ENCODE measurements at places on chromosomes 12 and 14.

DNA sequence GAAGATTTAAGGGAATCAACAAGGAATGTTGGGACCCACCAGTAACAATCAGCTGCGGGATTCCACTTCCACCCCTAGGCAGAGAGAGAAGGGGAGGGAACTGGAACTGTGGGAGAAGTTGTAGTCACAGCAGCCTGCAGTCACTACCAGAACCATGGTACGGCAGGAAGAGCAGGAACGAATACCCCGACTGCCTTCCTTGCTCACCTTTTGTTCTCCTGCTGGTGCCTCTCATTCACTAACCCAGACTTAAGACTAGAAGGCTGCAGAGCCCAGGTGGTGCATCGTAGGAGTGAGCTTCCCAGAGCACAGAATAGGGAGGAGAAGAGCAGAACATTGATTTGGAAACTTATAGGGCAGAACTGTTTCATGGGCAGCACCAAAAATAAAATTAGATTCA is 154.2 kb downstream of the DYRK2 start:
- no peak for DNase-seq

GRCh38 chr12:70002097-70002911 is 177.3 kb downstream of the MYRFL start:
- DNase-seq = no peak

GRCh38 chr12:92649511-92650227 is 53.1 kb upstream of the PLEKHG7 start:
- peak; percentile 92 for DNase-seq

GRCh38 chr12:3140284-3140683 is 63.1 kb downstream of the TSPAN9 start:
- no peak for DNase-seq

DNA sequence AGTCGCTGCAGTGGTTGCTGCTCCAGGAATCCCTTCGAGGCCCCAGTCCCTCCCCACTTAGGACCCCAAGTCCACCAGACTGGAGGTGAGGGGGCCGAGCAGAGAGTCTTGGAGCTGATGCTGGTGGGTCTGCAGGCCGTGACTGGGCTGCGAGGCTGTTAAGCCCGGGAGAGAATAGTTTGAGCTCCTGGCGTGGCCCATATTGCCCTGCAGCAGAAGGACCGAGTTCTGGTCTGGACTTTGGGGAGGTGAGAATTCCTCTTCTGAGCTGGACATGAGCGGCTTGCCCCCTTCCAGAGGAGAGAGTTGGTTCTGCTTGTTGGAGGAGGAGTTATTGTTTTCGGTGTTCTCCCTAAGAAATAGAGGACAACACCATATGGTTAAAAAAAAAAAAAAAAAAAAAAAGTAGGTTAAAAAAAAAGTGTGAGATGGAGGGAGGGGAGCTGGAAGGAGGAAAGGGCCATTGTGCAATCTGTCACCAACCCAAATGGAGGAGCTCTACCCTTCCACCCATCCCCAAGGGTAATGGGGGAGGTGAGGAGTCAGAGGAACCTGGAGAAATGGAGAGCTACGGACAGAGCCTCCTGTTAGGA is 3.0 kb downstream of the SIX1 start:
- DNase-seq = peak; percentile 44

DNA sequence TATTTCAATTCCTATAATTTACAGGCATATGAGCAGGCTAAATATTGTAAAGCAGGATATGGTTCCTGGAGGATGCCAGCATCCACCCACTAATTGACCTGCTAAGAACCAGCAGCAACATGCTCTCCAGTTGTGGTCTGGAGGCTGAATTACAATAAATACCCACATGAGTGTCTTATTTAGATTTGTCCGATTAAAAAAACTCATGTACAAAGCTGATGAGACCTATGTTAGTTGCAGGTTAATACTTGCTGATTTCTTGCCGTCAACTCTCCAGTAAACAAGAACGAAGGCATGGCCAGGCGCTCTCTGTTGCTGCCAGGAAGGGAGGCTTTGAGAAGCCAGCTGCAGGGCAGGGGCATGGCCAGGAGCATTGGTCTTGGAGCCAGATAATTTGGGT is 169.3 kb upstream of the PRICKLE1 start:
- DNase-seq = no peak

- DNase-seq = no peak
Measured at GRCh38 chr14:100589071-100589759, 2.0 kb upstream of the BEGAIN start.

DNA sequence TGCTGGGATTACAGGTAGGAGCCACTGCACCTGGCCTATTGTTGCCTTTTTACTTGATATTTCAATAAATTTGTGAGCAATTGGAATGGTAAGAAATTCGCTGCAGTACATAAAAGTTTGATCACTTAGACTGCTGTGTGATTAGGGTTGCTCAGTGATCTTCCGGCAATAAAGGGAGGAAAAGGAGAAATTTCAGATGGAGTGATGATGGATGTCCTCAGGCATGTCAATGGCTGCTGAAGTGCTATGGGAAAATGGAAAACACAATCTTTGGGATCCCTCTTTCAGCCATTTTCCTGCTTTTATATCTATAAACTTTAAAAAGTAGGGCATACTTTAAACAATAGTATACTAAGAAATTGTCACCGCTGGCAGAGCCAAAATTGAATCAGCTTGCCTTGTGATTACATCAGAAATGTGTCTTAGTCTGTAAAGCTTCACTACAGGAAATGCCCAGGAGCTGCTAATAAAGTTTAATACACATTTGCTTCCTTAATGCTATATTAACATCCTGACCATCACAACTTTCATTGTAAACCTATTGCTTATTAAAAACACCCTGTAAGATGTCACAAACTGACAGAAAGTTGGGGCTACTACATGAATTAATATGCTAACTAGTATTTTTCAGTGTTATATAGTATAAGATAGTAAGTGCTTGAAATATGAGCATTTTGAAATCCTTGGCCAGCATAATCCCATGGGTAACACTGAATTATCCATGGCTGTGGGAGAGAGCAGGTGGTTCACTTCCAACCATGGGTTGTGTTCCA is 13.7 kb upstream of the FBXL14 start:
- DNase-seq = peak; percentile 80

DNA sequence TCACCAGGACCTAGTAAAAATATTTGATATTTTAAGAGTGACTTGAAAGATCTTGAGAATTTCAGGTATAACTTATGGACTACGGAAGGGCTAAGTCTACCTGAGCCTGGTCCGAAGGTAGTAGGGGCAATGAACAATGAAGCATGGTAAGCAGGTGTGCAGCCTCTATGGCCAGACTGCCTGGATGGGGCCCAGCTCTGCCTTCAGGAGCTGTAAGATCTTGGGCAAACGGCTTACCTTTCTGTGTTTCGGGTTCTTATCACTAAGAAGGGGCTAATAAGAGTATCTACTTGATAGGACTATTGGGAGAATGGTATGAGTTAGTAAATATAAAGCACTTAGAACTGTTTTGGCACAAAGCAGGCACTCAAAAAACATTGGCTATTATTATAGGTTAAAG is 19.1 kb upstream of the WASHC3 start:
- no peak for DNase-seq

- DNase-seq = no peak
Measured at GRCh38 chr14:56580221-56580711, 668 bp downstream of the TMEM260 start.

GRCh38 chr14:60642270-60643140 is 6.8 kb downstream of the SIX1 start:
- no peak for DNase-seq

GRCh38 chr14:29898470-29898869 is 29.2 kb downstream of the PRKD1 start:
- DNase-seq = no peak

- DNase-seq = peak; percentile 83
Measured at GRCh38 chr12:95882080-95882479, 23.3 kb downstream of the SNRPF start.

DNA sequence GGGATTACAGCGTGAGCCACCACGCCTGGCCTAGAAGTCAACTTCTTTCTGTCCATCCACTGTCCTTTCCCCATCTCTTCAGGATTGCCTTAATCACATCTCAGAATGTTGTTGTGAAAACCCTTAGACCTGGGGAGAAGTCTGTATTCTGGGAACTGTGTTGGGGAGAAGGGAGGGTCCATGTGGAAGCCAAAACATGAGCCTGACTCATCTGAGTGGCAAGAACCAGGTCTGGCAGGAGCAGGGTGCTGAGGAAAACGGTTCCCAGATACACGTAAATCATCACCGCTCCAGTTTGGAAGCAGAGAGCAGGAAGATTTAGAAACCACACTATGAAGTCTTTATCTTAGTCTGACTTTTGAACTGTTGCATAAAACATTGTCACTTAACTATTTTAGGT is 245.6 kb upstream of the RGS6 start:
- peak; percentile 86 for DNase-seq

DNA sequence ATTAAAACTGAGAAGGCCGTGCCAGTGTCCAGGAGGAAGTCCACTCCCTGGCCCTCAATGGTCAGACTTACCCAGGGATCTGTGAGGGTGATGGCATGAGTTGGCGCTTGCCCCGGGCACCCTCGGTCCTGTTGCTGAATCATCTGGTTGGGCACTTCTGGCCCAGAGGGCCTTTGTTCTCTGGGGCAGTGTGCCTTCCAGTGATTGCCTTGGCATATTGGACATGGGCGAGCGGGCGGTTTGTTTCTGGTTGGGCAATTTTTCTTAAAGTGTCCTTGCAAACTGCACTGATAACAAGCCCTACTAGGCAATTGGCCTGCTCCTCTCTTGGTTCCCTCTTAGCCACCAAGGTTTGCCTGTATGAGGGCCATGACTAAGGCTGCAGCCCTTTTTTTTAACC is 69.5 kb upstream of the ZDHHC17 start:
- DNase-seq = no peak

DNA sequence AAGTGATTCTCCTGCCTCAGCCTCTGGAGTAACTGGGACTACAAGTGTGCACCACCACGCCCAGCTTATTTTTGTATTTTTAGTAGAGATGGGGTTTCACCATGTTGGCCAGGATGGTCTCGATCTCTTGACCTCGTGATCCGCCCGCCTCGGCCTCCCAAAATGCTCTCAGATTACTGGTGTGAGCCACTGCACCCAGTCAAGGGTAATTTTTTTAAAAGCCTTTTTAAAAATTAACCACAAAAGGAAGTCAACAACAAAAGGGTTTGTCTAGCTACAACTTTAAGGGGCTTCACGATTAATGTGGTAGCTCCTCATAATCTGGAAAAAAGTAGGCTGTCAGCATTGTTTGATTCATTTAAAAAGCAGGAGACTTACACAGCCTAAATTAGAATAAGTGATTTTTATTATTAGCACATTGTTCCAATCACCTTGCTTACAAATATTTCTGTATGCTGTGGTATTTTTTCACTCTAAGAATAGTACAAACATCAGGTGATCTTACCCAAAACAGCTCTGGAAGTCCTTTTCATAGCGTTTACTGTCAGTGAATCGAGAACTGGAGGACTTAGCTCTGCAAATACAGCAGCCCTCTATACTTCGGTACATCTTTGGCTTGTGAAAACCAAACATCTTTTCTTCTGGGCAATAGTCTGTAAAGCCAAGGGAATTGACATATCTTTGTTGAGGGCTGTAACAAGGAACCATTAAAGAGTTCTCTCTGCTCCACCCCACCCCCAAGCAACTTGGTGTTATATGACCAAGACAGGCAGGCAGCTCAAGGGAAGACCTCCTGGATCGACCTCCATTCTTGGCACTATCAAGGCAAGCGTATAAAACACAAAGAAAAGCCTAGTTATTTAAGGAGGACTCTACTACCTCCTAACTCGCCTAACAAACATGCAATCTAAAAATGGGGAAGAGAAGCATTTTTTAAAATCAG is 28.1 kb downstream of the SINHCAF start:
- DNase-seq = no peak

- peak; percentile 20 for DNase-seq
Measured at GRCh38 chr12:27334042-27334720, 1.5 kb downstream of the BMAL2 start.

GRCh38 chr12:19704966-19705365 is 265.7 kb downstream of the AEBP2 start:
- no peak for DNase-seq

GRCh38 chr12:94267921-94268471 is 119.6 kb downstream of the PLXNC1 start:
- DNase-seq = peak; percentile 39

- DNase-seq = peak; percentile 92
Measured at GRCh38 chr12:30457621-30458289, 237.9 kb downstream of the IPO8 start.

Data from GM23248 (cell line).